ENCODE measurements at places on chromosomes 6 and 20. TPM values are rescaled to one million over a fixed set of nuclear protein-coding genes. Genes with fewer than 3 reads are reported as not detected.

The CEP250 gene
- total RNA-seq = 14.1 TPM

The ADISSP gene
- 87.7 TPM for total RNA-seq

The HLA-DRA gene
- not detected for total RNA-seq

The HLA-DQA1 gene
- total RNA-seq = not detected

The OR2H2 gene
- total RNA-seq = not detected

The ZNF311 gene
- total RNA-seq = 0.17 TPM

The FABP7 gene
- total RNA-seq = not detected

The KHDC1L gene
- not detected for total RNA-seq
